NCI-H1436 (cell line): ENCODE measurements at places on chromosomes 13 and 19.

GRCh38 chr13:111261326-111261725 is 59.1 kb upstream of the TEX29 start:
- DNase-seq: no peak

DNA sequence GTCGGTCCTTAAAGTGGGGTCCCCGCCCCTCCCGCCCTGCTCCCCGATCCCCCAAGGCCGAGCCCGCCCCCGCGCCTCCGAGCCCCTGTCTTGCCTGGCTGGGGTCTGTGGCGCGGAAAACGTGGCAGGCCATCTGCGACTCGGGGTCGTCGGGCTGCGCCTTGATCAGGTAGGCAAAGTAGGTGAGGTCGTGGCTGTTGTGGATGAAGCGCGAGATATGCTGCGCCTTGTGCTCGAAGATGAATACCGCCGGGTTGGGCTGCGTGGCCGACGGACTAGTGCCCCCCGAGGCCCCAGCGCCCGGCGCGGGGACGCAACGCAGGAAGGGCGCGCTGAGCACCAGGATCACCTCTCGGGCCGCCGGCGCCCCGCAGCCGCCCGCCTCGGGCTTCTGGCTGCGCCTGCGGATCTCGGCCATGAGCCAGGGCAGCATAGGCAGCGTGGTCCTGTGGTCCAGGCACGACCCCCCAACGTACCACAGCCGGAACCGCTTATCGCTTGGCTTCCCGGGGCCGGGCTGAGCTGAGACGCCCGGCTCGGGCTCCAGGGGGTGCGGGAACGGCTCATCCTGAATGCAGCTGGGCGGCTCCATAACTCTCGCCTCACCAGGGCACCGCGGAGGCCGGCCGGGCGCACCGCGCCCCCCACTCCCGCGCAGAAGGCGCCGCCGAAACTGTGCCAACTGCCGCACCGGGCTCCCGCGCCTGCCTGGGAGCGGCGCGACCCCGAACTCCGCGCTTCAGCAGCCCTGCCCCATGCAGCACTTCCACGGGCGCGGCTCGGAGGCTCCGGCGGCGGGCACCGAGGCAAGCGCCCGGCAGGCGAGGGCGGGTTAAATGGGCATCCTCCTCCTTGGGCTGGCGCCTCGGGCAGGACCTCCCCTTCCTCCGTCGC is 546 bp downstream of the TBC1D4 start:
- DNase-seq: peak; percentile 51

GRCh38 chr19:46824890-46825730 is 25.5 kb downstream of the AP2S1 start:
- no peak for DNase-seq

DNA sequence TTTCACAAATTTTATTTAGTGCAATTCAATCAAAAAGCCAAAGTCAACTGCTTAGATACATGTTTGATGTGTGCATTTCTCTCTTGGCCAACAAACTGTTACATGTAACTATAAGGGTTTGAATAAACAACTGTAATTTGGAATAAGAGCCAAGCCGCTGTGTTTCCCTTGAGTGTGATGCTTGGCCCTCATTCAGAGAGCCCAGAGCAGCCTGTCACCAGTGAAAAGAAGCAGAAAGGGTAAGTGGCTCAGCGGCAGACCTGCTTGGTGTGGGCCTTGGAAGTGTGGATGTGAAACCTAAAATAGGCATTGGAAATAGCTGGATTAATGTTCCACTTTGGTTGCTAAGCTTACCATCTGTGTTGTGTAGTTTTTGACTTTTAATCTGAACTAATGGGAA is 924.6 kb downstream of the OLFM4 start:
- DNase-seq: no peak

- DNase-seq: no peak
These were observed 64.8 kb downstream of the UNC13A start for GRCh38 chr19:17623224-17623935.

DNA sequence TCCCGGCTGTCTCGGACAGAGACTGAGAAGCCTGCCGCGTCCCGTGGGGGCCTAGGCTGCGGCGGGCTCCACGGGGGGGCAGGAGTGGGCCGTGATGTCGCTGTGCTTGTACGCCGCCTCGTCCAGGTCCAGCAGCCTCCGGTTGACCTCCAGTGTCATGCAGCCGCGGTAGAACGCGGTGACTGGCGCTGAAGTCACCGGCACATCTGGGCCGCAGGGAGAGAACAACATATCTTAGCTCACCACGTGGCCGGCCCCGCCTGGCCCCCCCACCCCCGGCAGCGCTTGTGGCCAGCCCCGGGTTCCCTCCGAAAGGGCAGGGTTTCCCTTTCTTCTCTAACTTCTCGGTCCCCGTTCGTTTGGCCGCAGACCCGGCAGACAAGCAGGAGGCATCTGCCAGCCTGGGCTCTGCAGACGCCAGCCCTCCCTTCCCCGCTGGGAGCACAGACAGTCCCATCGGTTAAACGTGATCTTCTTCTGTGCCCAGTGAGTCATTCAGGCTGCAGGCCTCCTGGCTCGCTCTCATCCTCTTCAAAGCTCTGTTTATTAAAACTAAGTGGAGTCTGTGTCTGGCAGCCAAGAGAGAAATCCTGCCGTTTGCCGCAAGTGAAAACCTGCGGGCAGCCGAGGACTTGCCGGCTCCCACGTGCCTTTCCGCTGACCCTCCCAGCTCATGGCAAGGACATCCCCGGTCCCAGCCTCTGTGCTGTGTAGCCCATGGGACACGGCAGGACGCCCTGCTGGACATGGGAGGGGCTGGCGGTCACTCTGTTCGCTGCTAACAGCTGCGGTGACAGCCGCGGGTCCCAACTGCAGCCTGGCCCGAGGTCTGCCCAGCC is 42.8 kb downstream of the GAS6 start:
- no peak for DNase-seq

- DNase-seq: no peak
These were observed 4.0 kb downstream of the PDS5B start for GRCh38 chr13:32590266-32590665.

DNA sequence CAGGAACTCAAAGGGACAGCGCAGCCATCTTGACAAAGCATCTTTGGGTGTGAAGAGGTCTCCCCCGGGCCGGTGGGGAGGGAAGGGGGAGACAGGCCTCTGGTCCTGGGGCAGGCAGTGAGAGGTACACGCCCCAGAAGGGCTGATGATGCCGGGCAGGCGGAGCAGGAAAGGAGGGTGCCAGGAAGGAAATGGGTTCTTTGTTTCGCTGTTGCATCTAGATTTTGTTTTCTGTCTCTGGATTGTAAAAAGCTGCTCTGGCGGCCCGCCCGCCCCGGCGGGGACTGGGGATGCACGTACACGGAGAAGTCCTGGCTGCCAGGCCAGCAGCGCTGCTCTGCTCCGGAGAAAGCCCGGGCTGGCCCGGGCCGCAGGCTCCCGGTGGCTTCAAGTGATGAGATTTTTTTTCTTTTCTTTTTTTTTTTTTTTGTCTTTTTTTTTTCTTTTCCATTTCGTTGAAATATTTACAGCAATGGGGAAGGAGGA is 13.2 kb upstream of the ASF1B start:
- DNase-seq: no peak

DNA sequence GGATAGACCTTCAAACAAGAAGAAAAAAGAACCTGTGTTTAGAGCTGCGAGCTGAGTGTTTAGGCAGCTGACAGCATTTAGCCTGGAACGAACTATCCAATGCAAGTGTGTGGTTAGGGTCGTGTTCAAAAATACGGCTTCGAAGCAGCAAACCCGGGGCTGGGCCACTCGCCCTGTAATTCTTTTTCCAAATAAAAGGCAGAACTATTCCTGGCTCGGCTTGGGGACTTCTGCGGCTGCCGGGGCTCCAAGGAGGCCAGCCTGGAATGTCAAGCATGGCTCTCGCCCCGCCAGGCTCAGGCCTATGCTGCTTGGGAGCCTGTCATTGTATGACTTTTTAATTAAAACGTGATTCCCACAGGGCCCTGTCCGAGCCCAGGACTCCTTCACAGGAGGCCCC is 51.7 kb upstream of the KLF2 start:
- DNase-seq: no peak

DNA sequence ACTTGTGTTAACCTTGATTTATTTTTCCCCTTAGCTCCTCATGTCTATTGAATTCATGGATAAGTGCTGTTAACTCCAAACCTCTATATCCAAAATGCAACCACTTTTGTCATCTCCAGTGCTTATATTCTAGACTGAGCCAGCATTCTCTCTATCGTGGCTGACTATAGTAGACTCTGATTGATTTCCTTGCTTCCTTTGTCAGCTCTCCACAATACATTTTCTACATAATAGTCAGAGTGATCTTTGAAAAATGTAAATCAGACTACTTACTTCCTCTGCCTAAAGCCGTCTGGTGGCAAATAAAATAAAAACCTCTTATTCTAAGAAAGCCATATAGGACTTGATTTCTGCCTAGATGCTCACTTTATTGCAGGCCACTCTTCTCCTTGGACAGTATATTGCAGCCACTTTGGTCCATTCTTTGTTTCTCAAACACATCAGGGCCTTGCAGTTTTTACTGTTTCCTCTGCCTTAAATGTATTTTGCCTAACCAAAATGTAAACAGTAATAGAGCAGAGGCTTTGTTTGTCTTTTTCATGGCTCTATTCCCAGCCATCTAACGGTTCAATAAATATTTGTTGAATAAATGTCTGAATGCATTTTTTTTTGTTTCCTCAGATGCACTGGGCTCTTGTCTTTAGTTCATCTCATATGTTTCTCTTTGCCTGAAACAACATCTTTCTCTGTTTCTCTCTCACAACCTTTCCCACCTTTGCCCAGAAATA is 243.6 kb upstream of the CSNK1A1L start:
- no peak for DNase-seq

DNA sequence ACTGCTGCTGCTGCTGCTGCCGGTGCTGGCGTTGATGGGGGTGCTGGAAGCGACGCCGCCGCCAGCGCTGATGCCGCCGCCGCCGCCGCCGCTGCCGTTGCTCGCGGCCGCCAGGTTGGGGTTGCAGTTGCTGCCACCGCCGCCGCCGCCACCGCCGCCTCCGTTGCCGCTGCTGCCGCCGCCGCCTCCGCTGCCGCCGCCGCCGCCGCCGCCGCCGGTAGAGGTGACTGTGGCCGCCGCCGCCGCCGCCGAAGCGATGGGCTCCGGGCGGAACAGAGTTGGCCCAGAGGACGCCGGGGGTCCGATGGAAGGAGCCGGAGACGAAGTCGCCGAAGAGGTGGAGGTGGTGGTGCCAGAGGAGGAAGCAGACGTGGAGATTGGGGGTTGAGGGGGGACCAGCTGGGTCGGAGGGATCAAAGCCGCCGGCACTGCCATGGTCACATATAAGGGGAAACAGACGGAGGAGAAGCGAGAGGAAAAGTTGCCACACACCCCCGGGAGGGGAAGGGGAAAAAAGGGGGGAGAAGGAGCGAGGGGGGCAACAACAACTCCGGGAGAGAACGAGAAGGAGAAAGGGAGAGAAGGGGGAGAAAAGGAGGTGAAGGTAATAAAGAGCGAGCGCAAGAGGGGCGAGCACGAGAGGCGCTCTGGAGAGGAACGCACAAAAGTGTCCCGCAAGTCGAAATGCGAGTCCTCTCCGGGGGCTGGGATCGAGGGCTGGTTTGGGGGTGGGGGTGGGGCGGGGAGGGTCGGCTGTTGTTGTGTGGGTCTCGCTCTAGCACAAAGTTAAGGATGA is 471 bp downstream of the DACH1 start:
- DNase-seq: peak; percentile 46

- DNase-seq: no peak
These were observed 65.6 kb downstream of the C13orf42 start for GRCh38 chr13:51045451-51045850.

DNA sequence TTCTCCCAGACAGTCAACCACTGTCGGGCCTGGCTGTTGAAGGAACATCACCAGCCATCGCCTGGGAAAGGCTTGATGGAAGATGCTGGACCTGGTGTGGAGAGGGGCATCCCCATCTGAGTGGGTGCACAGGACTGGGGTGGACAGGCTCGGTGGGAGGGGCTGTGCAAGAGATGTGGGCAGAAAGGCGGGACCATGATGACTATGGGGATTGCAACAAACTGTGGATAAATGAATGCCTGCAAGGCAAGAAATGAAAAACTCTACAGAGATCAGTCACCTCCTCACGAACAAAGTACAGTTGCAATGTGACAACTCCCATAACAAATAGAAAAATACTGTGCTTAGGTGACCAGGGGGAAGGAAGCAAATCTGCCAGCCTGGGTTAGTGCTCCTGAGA is 171.9 kb upstream of the GPR12 start:
- DNase-seq: no peak
